ENCODE measurements at places on chromosomes 12 and 14.
A peak's percentile ranks its signal among the peaks of the same experiment; 100 is the strongest.

GRCh38 chr12:30997685-30998440, 71.3 kb downstream of the TSPAN11 start:
- no peak for DNase-seq

DNA sequence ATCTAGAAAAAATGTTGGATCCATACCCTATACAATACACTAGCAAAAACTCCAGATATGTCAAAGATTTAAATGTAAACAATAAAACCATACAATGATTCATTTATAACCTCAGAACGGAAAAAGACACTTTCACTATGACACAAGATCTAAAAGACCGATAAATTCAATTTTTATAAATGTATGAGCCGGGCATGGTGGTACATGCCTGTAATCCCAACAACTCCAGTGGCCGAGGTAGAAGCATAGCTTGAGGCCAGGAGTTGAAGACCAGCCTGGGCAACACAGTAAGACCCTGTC, 2.5 kb upstream of the SOS2 start:
- DNase-seq: no peak

GRCh38 chr14:68366656-68367055, 426.2 kb downstream of the ZFP36L1 start:
- no peak for DNase-seq

DNA sequence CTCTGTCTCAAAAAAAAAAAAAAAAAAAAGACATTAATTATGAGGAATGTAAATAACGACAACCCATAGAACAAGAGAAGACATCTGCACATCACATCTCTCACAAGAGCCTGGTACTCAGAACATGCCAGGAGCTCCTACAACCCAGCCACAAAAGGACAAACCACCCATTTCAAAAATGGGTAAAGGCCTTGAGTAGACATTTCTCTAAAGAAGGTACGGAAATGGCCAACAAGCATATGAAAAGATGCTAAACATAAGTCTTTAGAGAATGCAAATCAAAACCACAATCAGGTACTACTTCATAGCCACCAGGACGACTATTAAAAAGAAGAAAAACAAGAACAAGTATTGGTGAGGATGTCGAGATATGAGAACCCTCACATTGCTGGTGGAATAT, 13.3 kb downstream of the AMN start:
- DNase-seq: no peak

DNA sequence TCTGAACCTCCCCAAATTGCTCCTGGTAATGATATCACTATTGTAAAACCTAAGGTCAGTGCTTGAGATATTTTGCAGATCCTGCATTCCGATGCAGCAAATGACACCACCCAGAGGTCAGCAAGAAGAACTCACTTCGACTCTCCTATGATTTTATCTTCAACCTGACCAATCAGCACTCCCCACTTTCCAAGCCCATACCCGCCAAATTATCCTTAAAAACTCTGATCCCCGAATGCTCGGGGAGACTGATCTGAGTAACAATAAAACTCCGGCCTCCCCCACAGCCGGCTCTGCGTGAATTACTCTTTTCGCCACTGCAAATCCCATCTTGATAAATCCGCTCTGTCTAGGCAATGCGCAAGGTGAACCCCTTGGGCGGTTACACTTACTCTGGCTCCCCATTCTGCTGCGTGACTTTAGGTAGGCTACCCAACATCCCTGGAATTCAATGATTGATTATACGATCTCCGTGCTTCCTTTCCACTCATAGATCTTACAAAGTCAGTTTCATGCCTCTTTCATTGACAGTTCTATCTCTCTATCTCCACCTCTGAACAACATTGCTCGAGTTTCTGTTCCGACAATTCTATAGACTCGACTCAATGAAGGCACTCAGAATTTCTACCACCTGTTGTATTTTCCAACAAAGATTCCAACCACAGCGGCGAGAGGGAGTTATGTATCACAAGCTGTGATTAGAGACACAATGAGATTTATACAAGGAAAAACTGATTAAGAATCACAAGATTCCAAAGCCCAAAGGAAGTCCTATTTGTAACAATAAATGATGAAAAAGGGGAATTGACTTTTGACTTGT, 939 bp downstream of the NPC2 start:
- no peak for DNase-seq

GRCh38 chr12:65282840-65283239, 4.4 kb downstream of the MSRB3 start:
- no peak for DNase-seq

- DNase-seq: no peak
Measured at GRCh38 chr12:111398530-111398929, 7.2 kb upstream of the SH2B3 start.

DNA sequence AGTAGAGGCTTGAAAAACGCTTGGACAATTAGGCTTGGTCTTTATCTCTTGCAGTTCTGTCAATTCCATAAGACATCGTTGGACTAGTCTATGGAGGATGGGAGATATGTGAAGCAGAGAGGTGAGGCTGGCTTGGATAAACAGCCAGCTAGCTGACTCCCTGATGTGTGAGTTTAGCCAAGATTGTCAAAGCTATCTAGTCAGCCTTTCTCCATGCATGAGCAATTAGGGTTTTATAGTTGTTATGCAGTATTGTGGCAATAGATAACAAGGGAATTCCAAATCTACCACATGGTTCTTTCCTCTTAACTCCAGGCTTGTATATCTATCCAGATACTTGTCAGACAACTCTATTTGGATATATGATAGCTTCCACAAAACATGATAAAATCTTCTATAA, 153.6 kb upstream of the NRXN3 start:
- no peak for DNase-seq

DNA sequence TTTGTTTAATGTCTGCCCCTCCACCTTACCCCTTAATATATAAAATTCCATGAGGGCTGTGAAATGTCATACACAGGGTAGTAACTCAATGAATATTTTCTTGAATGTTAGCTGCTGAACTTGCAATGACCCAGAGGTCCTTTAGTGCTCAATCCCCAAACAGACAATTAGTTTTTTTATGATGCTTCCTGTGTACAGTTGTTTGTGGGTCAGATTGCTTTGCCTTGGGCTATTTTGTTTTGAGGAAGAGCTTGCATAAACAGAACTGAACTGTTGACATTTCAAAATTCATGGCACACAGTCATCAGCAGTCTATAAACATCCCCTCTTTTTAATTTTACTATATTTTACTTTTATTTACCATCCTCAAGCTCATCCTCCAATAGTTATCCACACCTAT, 820.5 kb upstream of the SEL1L start:
- DNase-seq: no peak

- no peak for DNase-seq
Measured at GRCh38 chr14:55851301-55851700, 266.9 kb upstream of the PELI2 start.

DNA sequence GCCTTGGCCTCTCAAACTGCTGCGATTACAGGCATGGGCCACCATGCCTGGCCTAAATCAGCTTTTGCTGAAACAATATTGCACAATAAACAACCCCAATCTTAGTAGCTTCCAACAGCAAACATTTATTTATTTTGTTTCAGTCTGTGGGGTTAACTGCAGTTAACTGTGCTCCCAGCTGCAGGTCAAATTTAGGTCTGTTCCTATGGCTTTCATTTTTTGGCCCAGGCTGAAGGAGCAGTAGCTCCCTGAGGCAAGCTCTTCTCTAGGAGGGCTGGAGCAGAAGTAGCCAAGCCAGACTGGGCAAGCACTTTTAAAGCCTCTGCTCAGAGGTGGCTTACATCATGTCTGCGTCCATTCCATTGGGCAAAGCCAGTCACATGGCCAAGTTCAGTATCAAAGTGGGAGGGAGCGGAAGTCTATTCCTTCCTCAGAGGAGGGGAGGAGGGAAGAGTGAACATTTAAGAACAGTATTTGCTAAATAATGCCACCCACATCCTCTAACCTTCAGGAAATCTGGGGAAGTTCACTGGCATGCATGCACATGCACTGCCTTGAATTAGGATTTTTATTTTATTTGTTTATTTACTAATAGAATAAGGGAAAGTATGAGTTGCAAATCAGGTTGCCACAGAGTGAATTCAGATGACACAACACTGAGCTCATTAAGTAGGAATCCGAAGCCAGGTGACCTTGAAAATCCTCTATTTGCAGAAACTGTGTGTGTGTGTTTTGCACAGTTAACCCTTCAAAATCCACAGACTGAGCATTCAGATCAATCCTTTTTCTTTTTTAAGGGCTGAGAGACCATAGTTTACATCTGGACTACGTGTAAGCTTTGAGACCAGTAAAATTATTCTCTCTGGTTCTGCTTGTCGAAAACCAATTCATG, 122.0 kb upstream of the SEL1L start:
- DNase-seq: peak; percentile 13

DNA sequence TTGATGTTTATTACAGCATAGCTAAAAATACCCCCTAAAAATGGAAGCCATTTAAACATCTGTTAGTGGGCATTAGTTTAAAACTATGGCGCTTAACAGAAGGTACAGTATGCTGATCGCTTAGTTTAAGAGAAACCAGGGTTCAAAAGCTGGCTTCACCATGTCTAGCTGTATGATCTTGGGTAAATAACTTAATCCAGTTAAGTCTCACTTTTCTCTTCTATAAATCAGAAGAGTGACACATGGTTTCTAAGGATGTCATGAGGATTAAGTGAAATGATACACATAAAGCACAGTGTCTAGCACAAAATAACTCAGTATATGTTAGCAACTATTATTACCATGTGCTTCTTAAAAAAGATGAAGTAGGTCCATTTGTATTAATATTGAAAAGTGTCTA, 38.7 kb downstream of the STK38L start:
- DNase-seq: no peak

DNA sequence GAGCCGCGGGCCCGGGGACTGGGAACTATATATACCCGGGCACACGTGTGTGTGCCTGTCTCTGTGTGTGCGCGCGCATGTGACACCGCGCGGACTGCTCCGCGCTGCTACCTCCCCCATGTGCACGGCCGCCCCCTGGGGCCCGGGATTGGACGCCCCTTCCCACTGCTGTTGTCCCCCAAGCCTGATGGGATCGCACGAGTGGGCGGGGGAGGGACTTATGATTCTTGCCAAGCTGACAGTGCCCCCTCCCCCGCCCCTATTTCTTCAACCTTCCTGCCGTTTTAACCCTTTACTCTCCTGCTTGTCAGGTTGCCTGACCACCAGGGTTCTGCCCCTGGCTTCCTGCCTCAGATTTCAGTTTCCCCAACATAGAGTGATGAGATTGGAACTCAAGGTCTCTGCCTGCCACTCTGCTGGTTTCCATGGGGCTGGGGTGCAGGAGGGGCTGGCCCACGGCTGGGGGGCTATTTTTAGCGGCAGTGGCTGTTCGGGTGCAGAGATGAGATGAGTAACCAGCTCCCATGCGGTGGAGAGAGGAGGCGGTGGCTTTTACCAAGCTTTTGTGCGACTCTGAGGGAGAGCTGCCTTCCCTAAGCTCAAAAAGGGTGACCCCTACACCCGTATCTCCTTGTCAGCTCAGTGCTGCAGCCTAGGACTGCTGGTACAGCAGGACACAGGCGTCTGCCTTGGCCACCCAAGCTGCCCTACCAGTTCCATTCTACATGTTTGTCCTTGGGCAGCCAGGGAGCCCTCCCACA, at the start of gene DDN:
Gene DDN, minus strand, starts transcription at position 5 of the 761 bp plus-strand sequence. CDS start 88 bp downstream, outside the sequence.
- DNase-seq: peak; percentile 84

DNA sequence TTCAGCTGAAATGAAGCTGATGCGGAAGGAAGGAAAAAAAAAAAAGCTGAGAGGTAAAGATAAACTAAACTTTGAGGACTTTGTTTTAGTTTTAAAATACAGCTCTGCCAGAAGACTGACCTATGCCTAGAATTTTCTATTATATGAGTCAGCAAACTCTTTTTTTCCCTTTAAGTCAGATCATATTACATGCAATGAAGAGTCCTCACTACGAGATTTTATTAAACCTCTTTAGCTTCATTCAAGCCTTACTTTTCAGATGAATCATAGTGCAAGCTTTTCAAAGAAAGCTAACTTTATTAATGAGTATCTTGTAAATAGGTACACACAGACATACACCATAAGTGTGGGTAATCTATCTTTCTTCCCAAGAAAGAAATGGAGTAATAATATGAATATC, 57.8 kb upstream of the FSCB start:
- peak; percentile 72 for DNase-seq

DNA sequence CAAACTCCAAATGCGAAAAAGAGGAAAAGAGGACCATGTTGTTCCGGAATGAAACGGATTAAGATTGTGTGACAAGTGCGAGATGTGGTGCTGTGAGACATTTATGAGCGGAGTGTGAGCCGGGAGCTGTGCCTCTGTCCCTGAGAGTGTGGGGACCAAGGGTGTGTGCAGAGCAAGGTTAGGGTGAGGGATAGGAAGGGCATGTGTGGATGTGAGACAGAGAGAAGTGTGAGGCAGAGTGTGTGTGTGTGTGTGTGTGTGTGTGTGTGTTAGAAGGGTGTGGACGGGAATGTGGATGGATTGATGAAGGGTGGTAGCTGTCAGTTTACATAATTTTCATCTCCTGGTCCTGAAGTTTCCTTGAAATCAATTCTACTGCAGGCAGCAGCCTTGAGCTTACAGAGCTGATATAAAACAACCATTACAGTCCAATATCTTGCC, 4.3 kb upstream of the OTX2 start:
- DNase-seq: no peak

DNA sequence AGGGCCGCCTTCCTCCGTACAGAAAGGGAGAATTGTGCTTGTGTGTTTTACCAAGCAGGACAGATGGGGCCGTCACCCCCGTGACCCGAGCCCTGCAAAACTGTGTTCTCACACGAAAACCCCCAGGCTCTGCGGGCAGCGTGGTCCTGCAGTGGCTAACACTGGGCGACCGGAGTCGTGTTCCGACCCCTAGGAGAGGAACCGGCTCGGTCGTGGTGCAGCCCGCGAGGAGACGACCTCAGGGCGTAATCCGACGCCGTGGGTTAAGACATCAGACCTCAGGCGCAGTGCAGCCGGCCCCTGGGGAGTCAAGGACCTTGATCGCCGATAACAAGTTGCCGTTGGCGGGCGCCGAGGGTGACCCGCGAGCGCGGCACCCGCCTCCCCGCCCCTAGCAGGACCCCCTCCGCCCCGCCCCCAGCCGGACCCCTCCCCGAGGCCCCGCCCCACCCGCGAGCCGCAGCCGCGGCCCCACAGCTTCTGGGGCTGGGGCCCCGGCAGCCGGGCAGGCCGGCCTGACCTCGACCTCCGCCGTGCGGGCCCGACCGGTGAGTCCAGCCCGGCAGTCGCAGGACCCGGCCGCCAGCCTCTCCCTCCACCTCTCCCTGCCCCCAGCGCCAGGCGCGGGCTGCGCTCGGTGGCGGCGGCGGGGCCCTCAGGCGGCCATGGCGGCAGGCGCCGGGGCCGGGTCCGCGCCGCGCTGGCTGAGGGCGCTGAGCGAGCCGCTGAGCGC, at the start of gene CHPT1:
Gene CHPT1, plus strand, starts transcription at position 444 of the 733 bp plus-strand sequence. Its CDS starts 222 bp downstream, at position 666.
- peak; percentile 81 for DNase-seq

GRCh38 chr12:56007564-56008559, 10.8 kb downstream of the SUOX start:
- peak; percentile 75 for DNase-seq

All from DMS53 (cell line).